ENCODE measurements at places on chromosomes 12 and 14. TPM values are rescaled to one million over a fixed set of nuclear protein-coding genes. Genes with fewer than 3 reads are reported as not detected.

DNA sequence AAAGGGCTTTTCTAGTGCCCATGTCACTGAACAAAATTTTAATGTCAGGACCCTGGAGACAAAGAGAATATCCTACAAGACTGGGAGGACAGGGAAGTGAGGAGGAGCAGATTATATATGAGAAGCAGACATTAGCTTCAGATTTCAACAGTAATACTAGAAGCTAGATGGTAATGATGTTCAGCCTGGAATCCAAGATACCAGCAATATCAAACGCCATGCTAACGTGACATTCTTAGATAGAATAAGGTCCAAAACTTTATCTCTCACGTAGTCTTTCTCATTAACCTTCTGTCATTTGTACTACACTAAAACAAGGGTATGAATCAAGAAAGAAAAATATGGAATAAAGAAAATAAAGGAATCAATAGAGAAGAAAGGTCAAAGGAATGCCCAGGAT lies 18.7 kb downstream of the SOS2 start:
- no peak for DNase-seq

- DNase-seq, result no peak
These were observed 1.9 kb upstream of the BCL11B start for GRCh38 chr14:99273766-99274345.

DNA sequence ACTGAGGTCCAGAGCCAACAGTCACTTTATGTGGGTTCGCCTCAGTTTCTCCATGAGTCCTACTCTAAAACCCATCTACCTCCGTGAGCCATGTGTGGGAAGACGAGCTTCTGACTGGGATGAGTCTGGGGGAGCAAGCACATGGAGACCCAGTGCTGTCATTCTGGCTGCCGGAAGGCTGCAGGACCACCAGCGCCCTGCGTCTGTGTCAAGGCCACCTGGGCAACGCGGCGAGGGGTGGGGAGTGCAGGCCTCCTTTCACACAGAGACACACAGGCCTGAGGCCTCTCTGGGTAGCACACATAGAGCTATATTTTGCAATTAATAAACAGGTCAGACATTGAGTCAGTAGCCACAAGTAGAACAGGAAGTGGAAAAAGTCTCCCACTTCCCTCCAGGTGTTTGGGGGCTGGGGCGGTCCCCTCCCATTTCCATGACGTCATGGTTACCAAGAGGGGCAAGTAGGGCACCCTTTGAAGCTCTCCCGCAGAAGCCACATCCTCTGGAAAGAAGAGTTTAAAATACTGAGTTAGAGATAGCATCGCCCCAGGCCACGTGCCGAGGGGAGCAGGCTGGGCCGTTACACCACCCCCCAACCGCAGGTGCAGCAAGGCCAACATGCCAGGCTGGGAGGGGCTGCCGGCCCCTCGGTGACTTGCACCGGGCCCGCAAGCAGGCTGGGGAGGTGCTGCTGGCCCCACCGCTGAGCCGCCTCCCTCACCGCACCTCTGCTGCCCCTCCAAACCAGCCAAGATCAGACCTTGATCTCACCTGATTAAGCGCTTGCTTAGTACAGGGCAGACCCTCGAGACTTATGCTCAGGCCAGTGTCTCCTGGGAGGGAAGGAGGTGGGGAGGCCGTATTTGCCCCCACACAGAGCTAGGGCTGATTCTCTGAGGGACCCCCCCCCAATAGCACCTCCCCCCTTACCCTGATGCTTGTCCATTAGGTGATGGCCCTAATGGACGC lies 32.7 kb downstream of the DAD1 start:
- DNase-seq, result no peak

GRCh38 chr12:13537623-13538022 lies 341.1 kb downstream of the EMP1 start:
- no peak for DNase-seq

DNA sequence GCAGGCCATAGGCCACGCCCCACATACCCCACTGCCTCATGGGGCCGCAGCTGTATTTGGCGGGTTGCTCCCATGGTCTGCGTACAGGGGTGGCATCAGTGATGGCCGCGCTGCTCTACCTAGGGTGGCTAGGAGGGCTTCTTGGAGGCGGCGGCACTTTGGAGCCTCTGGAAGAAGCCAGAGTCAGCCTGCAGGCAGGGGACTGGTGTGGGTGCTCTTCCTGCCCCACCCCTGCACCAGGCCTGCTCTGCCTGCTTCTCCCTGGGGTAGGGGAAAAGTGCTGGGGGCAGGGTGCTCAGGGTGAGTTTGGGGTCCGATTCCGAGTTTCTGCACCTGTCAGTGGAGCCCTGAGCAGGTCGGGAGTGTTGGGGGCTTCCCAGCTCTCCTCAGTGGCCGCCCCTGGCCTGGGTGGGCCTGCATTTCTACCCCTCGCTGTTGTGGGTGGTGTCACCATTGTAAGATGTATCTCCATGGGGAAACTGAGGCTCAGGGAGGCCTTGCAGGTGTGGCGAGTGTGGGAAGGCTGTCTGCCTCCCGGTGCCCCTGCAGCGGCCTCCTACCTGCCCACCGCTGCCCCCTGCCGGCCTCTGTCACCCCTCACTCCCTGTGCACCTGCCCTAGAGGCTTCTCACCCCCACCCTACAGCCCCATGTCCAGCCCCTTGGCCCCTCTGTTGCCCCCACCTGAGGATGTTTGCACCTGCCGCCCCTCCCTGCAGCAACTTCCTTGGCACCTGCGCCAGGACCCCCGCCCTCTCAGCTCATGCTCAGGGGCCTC lies 5.5 kb downstream of the CEP170B start:
- peak; percentile 30 for DNase-seq

DAO gene
- not detected for total RNA-seq

DNA sequence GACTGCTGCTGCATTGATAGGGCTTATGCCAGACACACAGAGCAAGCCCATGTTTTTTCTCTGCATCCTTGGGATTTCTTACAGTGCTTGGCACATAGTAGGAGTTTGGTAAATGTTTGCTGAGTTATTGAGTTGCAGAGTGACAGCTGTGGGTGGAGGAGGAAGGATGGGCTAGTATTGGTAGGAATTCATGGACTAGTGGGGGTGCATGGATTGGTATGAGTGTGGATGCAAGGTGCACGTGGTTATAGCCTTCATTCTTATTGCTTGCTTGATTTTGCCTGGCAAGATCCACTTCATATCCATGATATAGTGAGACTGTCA lies 11.4 kb downstream of the RGS6 start:
- DNase-seq, result no peak

DNA sequence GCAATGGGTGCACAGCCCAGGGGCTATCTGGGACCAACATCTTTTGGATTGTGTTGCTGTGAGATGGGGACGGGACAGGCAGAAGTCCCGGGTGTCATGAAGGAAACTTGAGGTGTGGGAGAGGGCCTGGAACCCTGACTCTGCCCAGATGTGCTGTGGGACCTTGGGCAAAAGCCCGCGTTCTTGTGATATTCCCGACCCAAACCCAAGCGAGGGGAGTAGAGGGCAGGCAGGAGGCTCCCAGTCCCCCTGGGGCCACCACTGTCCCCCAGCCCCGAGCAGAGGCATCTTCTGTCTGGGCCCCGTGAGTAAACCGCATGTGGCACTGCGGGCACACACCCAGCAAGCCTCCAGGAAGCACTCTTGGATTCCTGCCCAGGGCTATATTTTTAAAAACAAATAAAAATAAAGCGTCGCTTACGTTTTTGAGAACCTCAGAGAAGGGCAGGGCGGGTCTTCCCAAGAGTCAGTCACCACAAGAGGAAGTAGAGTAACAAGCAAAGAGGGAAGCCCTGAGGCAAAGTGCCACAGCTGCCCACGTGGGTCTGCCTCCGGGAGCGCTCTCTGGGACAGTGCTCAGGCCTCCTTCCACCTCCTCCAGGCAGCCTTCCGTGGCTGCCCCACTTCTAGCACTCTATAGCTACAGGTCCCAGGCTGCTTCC lies 39.5 kb downstream of the BEGAIN start:
- peak; percentile 82 for DNase-seq

GRCh38 chr12:5033883-5034282 lies 9.8 kb upstream of the KCNA5 start:
- DNase-seq, result no peak

GRCh38 chr12:73465106-73465505 lies 1072.5 kb upstream of the ATXN7L3B start:
- no peak for DNase-seq

SLC6A12 gene
- total RNA-seq, result 1.3 TPM

GRCh38 chr14:45133683-45134050 lies 614 bp downstream of the FKBP3 start:
- no peak for DNase-seq

- no peak for DNase-seq
These were observed 40.5 kb upstream of the GPR68 start for GRCh38 chr14:91284791-91285548.

DNA sequence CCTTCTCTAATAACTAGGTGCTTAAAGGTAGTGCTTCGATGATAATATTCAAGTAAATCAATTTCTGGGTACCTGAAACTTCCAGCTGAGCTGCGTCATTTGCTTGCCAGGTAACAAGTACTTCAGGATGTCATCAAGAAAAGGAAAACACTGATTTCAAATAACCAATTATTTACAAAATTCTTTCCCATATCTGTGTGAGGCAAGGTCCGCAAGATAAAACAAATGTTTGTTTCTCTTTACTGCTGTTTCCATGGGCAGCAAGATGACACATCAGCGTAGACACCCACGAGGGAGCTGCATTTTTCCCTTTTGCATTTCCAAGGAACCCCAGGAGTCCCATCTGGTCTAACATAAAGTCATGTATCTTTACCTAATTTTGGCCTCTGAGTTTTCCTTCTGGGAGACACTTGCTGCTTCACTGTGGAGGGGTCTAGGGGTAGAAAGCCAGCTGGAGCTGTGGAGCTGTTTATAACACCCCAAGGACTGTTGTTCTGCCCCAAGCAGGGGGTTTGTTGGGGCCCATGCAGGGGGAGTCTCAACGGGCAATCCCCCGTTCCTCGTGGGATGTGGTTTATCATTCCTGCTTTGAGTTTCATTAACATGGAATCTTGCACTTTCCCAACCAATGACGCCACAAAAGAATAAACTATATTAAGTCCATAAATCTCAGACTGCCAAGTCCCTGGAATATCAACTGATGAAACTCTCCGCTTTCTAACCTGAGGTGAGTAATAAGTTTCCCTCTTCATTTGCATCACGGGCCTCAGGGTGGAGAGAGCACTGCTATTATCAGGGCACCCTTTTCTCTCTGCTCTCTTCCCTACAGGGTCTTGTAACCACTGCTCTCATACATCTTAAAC lies 112.8 kb upstream of the PELI2 start:
- no peak for DNase-seq

DNA sequence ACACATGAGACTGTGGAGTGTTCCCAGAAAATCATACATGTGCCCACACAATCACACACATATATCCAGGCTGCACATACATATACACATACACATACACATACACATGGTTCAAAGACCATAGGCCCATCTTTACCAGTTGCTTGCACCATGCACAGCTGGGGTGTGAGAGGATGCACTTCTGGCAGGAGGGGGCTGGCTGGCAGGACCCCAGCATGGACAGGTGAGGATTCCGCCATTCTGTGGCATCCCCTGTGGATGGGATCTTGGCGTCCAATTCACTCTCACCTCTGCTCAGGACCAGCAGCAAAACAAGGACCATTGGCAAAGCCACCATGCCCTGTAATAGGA lies 7.0 kb downstream of the ITGB7 start:
- no peak for DNase-seq

DNA sequence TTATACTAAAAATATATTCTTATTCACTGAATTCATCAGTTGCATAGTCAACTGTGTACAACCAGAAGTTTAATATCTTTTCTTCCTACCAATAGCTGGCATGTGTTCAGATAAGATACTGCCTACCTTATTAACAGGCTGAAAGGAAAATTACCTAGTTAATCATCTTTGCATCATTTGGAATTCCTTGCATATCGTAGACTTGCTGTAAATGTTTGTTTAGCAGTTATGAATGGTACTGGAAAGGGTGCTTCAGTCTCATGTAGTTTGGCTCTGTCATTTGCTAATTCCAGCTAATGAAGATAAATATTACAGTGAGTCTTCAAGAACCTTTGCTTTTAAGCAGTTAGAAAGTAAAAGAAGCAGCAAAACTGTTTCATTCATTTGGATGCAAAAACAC lies 84.4 kb downstream of the PPHLN1 start:
- DNase-seq, result no peak

- no peak for DNase-seq
These were observed 215.4 kb downstream of the FOXN3 start for GRCh38 chr14:89201645-89202044.

DTD2 gene
- 9.0 TPM for total RNA-seq

- peak; percentile 81 for DNase-seq
These were observed 290.2 kb downstream of the PRKD1 start for GRCh38 chr14:29637411-29637810.

DNA sequence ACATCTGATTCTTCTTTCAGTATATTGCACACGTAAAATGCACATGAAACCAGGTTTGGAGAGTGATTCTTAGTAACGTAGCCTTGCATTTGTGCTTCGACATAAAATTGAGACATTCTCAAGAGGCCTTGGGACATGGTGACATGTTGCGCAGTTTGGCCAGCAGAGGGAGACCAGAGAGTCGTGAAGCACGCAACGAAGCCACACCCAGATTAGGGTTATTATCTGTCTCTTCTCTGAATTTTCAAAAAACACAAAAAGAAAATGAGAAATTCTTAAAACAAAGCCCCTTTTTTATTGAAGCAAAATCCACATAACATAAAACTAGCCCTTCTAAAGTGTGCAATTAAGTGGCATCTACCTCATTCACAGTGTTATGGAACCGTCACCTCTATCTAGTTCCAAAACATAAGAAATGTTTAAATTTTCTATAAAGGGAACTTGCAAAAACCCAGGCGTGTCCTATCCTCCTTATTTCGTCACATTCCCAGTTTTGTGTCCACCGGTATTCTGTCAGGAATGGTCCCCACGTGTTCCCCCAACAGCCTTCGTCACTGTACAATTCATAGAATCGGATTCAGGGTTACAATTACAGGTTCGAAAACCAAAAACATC lies 108.8 kb upstream of the ATF7IP start:
- DNase-seq, result peak; percentile 73

- DNase-seq, result no peak
These were observed 18.0 kb downstream of the TUBA1A start for GRCh38 chr12:49170924-49171323.

DNA sequence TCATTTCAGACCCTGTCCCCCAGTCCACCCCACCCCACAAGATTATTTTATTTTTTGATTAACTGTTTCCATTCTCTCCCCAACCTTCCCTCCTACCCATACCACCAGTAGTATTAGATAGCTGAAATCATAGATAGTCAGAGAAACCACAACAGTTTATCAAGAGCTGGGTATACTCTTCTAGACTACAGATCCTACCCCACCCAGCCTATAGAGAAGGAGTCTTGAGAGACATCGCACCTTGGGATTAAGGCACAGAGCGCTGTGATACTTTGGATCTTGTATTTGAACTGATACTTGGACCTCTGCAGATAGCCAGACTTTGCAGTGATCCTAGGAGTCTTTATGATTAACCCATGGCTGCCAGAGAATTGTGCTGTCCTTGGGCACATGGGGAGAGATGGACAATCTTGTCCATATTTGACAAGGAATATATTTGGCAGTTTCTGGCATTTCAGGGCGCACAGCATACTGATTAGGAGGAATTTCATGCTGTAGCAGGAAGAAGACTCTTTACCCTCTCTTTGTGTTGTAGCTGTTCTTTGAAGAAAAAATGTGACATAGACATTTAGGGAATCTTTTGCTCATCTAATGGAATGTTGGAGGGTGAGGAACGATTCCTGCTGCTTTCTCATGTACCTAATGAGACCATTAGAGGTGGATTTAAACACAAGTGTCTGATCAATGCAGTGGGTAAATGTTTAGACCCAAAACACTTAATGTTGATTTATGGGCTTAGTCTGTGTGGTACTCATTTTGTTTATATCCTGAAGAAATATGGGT lies 982 bp downstream of the RBMS2 start:
- DNase-seq, result no peak
